NCI-H1092 treated with DMSO at 0.1 percent for 48 hours (cell line): ENCODE measurements at places on chromosomes 5 and 9.

DNA sequence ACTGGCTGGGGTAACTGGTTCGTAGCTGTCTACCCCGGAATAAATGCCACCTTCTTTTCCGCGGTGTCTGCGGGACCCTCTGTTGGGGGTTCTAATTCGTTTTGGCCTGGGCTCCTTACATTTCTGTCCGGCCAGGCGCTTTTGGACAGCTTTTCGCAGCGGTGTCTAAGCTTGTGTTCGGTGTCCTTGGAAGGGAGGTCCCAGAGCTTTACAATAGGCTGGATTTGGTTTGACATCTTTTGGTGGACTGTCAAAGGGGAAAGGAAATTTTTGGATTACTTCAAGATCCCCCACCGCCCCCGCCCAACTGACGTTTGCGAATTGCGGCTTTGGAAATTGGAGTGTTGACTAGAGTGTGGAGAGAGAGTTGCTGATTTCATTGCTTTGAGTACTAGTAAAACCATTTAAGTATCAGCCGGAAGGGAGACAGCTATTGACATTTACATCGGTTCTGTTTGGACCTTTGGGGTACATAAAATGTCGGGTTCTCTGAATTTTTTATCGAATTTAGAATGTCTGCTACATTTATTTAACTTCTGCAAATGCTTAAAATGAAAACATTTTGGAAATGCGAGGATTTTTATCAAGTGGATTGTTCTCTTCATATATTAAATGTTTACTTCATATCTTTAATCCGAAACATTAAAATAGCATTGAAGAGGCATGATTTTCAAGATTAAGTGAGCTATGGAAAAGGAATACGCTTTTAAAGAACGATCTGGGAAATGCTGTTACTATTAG is 4.7 kb upstream of the PURA start:
- no peak for DNase-seq

- DNase-seq: no peak
Observed at GRCh38 chr9:135641745-135642144, 2.4 kb upstream of the GLT6D1 start.

GRCh38 chr5:31769530-31769929 is 130.6 kb downstream of the PDZD2 start:
- no peak for DNase-seq

DNA sequence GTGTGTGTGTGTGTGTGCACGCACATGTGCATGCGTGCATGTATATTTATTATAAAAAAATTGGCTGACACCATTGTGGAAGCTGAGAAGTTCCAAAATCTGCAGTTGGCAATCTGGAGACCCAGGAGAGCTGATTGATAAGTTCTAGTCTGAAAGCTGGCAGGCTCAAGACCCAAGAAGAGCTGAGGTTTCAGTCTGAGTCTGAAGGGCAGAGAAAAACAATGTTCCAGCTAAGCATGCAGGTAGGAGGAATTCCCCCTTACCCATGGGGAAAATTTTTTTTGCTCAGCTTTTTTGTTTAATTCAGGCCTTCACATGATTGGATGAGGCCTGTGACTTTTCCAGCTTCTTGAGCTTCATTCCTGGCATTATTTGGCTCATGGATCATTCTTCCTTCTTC is 31.2 kb upstream of the ACTBL2 start:
- DNase-seq: no peak

GRCh38 chr9:135146766-135147473 is 59.5 kb downstream of the OLFM1 start:
- peak; percentile 75 for DNase-seq

DNA sequence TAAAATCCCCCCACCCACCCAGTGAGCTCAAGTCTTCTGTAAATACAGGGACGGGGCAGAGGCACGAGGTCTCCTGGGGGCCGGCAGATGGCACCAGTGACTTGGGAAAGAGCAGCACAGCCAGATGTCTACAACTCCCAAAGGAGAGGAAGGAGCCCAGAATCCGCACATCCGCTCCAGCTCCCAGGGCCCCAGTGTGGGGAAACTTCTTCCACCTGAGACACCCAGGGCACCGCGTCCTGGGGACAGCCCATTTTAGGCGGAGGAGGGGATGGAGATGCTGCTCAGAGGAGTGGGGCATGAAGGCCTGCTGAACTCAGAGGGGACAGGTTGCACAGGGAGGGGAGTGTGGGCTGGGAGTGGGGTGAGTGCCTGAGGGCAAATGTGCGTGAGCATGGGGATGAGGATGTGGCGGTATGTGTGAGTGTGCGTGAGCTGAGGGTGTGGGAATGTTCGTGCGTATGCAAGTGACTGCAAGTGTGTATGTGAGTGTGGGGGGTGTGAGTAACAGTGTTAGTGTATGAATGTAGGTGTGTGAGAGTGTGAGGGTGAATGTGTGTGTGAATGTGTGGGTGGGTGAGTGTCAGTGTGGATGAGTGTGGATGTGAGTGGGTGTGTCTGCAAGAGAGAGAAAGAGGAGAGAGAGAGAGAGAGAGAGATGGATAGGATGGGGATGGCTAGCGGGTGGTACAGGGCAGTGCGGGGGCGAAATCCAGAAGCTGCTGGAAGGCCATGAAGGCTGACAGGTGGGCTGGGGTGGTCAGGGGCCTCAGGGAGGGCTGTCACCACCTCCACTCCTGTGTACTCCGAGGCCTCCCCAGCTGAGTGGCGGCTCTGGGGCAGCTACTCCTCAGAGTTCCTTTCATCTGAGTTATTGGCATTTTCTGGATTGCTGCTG is 63.5 kb downstream of the DUSP1 start:
- peak; percentile 46 for DNase-seq

DNA sequence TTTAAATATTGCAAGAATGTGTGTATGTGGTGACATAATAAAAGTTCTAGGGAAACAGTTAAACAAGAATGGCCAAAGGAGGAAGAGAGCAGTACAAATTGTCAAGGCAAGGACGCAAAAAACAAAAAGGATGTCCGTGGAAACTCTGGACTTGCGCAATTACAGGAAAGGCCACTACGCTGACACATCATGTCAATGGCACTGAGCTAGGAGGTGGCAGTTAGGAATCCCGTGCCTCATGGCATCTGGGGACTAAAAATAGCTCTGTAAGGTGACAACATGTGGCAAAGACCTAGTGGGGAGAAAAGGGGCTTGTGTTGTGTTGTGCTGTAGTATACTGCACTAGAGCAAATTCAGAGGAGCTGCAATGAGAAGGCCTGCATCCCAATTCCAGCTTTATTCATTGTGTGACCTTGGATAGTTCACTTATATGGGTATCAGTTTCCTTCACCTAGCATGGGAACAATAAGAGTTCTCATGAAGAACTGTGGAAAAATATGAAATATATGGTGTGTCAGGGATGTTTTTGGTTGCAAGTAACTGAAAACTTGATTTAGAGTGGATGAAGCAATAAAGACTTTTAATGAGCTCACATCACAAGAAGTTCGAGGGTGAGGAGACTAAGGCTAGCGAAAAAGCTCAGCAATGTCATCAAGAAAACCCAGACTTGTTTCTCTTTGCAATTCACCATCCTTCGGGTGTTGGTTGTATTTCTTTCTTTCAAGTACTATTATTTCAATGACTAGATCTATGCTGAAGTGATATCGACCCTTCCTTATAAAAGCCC is 124.1 kb upstream of the STC2 start:
- no peak for DNase-seq

DNA sequence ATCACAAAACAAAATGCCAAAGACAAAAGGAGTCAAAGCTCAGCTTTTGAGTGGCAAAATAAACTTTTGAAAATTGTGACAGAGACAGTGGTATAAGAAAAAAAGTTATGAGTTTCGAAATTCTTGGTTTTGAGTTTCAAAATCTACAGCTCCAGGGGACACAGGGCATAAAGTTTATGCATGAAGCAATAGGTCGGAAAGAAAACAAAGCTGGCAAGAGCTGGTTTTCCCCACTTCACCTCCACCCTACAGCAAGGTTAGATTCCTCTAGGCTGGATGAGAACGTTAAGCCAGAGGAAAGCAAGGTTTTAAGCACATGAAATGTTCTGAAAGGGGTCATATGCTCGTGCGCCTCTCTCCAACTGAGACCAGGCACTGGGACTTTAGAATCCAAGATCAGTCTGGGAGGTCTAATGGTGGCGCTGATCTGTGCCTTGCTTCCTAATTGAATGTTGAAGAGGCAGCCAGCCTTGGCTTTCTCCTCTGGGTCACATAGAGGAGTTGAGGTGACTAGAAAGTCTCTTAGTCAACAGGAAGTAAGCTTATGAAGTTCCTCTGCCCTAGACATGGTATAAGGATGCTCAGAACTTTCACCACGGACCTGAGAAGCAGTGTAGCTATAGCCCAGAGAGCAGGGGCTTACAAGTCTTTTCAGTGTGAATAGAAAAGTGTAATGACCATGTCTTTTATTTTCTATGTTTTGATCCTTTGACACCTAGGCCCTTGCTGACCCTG is 167.7 kb upstream of the DMAC1 start:
- DNase-seq: no peak

DNA sequence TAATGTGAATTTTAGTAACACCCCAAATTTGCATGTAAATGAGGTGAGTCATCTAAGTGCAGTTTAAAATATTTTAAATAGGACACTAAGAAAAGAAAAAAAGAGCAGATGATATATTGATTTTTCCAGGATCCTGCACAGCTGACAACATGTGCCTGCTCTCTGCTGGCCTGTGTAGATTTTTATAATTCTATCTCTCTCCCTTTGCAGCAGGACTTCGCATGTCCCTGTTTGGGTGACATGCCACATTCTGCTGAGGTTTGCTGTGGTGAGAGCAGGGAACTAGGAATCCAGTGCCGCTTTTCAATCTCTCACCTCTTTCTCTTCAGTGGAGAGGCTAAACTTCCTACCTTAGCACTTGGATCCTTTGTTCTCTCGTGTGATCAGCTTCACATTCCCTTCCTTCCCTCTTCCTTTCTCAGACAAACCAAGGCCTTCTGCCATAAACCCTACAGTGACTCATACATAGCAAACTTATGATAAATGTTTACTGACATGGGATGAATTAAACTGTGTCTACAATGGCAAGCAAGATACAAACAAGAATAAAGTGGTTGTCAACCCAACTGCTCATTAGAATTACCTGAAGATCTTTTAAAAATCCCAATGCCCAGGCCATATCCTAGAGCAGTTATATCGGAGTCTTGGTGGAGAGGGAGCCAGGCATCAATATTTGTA is 198.8 kb upstream of the EFNA5 start:
- no peak for DNase-seq

- DNase-seq: peak; percentile 73
Observed at GRCh38 chr5:172640822-172641358, at the start of gene NEURL1B. NEURL1B (plus strand) TSS chr5:172641263; CDS start chr5:172641407, 144 bp downstream.

DNA sequence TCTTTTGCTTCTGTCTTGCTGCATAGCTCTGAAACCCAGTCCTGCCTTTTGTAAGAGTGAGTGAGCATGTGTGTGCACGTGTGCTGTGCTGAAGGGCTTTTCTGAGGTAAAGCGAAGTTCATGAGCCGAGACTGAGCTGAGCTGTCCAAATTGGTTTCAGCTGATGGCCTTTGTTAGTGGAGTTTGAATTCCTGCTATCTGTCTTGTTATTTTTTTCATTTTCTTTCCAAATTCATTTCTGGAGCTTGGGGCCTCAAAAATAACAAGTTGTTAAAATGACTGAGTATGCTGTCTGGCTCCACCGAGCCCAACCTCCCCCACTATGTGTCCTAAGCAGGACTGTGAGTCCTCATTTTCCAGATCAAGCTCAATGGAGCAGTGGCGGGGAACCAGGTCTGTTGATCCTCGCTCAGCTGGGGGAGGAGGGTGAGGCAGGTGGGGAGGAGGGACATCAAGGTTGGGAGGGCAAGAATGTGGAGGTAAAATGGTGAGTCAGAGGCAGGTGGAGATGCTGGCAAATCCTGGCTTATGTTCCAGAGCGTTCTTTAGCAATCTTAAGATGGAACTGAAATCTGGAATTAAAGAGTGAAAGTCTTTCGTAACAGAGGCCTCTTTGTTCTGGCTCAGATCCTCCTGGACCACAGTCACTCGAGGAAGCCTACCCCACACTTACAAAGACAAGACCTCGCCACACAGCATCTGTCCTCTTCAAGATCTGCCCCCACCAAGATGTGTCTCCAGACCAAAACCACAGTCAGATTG is 63.9 kb downstream of the SREK1 start:
- no peak for DNase-seq

DNA sequence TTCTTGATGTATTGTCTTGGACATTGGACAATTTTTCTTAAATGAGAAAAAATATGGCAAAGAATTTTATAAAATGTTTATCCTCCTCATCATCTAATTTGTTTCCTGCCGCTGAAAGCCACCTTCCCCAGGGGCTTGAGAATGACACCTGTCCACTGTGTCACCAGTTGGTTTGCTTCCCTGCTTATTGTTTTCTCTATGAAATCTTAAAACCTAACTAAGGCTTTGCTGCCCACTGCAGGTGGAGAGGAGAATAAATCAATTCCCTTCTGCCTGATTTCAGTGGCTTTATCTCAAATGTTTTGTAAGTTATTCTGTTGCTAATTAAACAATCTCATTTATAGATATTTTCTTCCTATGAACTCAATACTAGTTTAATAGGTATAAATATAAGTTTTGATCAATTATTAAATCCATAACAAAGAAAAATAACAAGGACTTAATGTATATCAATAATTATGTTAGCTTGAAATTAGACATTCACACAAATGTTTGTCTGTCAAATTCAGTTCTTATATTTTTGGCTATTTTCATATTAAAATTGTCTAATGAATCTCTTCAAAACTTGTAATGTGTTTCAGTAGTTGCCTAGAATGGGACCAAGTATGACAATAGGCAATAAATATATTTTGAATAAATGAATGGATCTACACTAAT is 822.5 kb downstream of the PTPRD start:
- peak; percentile 80 for DNase-seq

DNA sequence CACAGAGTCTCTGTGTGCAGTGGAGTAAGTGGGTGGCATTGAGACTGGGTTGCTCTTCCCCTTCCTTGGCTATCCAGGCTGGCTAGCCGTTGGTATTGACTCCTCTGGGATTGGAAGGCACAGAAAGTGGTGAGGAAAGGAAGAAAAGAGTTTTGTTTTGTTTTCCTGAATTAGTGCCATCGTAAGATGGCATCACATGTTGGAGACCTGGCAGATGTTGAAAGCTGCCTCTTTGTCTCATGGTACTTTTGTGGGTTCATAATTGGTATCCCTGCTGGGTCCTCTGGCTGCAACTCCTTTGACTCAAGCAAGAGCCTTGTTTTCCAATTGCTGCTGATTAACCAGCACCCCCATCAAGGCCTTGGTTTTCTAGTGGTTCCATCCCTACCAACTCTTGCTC is 293.8 kb downstream of the PDE4D start:
- DNase-seq: no peak

DNA sequence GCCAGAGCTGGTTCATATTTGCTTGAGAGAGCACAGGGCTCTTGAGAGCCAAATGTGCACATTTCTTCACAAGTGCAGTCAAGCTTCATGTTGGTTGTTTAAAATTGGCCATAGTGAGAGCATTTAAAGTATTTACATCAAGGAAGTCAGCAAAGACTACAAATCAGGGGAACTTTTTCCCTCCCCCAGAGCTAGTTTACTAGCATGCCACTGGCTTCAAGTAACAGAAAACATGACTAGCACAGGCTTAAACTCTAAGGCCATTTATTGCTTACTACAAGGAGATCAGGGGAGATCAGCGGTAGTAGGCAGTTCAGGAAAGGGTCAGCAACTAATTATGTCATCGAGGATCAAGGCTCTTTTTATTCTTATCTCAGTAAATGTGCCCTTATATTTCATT is 11.0 kb upstream of the CCDC171 start:
- no peak for DNase-seq

GRCh38 chr9:108844856-108845255 is 10.9 kb downstream of the ACTL7B start:
- no peak for DNase-seq
